Mammary epithelial cell (primary cell): ENCODE measurements at places on chromosomes 1 and 21. TPM values are rescaled to one million over a fixed set of nuclear protein-coding genes. Genes with fewer than 3 reads are reported as not detected.

KIRREL1 gene
- total RNA-seq, result 92.2 TPM

PCNX2 gene
- 67.5 TPM for total RNA-seq

LCE2C gene
- not detected for total RNA-seq

G0S2 gene
- total RNA-seq, result 28.6 and 35.9 TPM in 2 replicates

TDRD5 gene
- total RNA-seq, result not detected in 2 replicates

- DNase-seq, result peak; percentile 68
Measured at GRCh38 chr1:36285443-36286101, 20.6 kb upstream of the SH3D21 start.

DNA sequence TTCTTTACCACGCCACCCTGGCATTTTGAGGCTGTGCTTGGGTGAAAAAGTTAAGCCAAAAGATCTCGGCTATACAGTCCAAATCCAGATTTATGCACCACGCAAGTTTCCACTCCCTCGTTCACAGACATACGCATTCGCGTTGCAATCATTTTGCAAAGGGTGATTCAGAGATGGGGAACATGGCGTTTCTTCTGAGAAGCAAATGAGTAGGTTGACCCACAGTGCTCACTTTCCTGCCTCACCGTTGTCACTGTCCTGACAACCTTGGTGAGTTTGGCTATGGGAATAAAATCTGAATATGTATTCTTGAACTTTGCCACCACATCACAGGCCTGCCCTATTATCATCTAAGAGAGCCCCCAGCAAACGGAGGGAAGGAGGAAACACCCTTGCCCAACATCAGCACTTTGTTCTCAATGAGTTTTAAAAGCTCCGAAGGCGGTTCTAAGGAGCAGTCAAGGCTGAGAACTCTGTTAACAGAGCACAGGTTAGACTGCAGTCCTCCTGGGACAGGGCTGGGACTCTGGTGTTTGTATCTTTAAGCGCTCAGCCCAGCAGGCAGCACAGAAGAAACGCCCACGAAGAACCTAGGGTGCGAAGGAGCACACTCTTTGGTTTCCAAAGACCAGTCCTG lies 86.4 kb downstream of the RUNX1 start:
- no peak for DNase-seq

DNA sequence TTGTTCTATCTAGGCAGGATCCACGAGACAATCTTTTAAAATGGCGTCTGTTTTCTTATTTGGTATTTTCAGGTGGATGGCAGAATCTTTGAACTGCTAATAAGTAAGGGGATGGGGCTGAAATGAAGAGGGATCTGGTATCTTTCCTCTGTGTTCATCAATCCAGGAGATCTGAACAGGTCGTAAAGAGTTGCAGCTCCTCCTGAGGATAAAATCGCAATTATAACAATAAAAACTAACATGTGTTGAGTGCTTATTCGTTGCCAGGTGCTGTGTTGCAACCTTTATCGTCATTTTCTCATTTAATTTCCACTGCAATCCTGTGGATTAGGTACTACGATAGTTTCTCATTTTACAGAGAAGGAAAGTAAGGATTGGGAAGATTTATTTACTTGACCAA lies 134.6 kb upstream of the DPYD start:
- no peak for DNase-seq

DNA sequence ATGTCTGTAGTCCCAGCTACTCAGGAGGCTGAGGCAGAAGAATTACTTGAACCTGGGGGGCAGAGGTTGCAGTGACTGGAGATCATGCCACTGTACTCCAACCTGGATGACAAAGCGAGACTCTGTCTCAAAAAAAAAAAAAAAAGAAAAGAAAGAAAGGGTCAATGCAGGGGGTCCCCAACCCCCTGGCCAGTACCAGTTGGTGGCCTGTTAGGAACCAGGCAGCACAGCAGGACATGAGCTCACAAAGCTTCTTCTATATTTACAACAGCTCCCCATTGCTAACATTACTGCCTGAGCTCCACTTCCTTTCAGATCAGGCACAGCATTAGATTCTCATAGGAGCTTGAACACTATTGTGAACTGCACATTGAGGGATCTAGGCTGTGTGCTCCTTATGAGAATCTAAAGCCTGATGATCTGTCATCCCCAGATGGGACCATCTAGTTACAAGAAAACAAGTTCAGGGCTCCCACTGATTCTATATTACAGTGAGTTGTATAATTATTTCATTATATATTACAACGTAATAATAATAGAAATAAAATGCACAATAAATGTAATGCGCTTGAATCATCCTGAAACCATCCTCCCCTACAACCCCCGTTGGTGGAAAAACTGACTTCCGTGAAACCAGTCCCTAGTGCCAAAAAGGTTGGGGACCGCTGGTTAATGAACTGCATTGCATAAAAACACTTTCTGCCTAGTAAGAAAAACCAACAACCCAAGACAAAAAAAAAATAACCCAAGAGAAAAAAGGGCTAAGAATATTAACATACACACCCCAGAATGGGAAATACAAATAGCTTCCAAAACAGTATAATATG lies 2.8 kb downstream of the ZBTB8OS start:
- no peak for DNase-seq
